ENCODE measurements at places on chromosomes 16 and 17.
A peak's percentile ranks its signal among the peaks of the same experiment; 100 is the strongest.

DNA sequence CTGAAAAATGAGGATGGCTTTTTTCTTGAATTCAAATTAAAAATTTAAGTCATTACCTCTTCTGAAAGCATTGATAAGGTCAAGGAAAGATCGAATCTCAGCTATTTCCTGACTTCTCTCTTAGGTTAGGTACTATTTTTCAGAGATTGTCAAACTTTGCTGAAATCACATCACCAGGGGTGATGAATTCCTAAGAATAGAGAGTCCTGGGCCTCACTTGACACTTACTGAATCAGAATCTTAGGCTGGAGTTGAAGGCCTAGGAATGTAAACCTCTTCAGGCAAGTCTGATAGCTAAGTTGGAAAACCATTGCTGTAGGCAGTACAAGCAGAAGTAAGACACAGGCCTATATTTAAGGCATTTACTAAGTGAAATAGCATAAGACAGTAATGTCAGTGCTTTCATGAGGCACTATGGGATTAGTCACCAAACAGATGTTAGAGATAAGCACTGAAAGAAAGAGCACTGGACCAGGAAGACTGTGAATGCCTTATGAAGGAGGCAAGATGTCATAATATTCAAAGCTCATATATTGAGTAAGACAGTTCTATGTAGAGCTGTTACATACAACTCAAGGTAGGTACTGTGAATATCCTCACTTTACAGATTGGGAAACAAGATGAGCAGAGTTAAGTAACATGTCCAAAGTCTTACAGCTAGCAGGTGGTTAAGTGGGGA, 21.5 kb downstream of the DCAF7 start:
- peak; percentile 48 for DNase-seq

DNA sequence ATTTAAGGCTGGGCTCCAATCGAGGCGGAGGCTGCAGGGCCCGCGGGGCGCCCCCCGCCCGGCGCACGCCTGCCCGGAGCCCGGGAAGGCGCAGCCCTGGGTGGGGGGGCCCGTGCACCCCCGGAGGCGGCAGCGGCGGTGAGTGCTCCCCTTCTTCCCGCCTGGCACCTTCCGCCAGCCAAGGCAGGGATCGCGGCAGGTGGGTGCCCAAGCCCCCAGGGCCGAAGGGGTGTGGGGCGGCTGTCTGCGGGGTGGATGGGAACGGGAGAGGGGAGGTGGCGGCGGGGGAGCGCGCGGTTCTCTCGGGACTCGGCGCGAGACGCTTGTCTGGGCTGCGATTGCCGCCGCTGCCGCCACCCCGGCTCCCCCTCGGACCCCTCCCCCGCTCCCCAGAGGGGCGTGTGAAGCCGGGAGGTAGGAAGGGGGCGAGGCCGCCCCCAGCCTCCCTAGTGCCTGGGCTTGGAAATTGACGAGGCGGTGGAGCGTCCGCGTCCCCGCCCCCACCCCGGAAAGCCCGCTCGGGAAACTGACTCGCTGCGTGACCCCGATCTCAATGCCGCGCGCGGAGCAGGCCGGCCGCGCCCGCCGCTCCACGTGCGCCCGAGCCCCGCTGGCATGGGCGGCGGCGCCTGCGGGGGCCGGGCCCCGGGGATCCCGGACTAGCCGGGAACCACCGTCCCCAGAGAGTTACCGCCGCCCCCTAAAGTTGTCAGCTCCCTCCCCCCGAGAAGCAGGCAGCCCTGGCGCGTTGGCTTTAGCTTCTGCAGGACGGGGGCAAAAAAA, 231.5 kb downstream of the MRTFB start:
- peak; percentile 51 for DNase-seq

DNA sequence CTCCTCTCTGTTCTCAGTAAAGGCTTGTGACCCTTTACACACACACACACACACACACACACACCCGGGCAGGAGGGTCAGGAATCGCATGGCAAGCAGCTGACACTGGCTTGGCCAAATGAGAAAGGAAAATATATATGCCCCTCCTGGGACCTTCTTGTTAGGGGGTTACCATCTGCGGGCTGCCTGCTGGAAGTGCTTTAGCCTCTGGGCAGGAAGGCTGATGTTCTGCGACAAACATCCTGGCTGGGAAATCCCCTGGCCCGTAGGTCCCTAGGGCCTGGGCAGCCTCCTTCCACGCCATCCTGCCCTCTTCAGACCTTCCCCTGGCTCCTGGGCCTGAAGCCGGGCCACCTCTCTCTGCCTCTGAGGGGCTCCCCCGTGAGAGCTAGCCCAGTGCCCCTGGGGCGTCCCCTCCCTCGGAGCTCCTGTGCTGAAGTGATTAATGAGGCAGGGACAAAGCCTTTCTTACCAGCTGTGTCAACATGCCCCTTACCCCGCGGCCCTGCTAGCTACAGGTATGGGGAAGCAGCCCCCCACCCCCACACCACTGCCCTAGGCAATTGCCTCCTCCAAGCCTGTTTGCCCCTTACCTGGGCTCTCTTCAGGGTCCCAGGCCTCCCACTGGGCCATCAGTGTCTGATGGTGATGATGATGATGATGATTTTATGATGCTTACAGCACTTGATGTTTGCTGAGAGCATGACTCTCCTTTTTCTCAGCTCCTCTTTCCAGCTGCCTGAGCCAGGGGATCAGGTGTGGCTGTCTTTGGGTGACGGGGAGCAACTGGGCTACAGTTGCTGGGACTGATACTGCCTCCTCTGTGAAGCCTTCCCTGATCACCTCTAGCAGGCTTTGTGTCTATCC, 32.8 kb upstream of the ETV4 start:
- no peak for DNase-seq

DNA sequence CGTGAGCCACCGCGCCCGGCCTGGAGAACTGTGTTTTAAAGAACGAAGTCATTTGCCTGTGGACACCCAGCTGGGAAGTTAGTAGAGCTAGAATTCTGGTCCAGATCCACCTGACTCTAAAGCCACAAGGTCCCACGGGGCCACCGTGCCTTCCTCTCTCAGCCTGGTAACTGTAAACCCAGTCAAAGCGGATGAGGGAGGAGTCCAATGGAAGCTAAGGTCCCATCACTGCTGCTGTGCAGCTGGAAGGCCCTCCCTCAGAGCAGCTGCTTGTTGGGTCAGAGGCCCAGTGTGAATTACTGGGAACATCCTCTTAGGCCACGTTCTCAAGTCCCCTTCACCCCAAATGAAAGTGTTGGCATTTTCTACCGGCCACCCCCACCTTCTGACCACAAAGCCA, 48.8 kb upstream of the CACNG5 start:
- no peak for DNase-seq

- no peak for DNase-seq
Observed at GRCh38 chr17:56173958-56174835, 20.9 kb downstream of the ANKFN1 start.

DNA sequence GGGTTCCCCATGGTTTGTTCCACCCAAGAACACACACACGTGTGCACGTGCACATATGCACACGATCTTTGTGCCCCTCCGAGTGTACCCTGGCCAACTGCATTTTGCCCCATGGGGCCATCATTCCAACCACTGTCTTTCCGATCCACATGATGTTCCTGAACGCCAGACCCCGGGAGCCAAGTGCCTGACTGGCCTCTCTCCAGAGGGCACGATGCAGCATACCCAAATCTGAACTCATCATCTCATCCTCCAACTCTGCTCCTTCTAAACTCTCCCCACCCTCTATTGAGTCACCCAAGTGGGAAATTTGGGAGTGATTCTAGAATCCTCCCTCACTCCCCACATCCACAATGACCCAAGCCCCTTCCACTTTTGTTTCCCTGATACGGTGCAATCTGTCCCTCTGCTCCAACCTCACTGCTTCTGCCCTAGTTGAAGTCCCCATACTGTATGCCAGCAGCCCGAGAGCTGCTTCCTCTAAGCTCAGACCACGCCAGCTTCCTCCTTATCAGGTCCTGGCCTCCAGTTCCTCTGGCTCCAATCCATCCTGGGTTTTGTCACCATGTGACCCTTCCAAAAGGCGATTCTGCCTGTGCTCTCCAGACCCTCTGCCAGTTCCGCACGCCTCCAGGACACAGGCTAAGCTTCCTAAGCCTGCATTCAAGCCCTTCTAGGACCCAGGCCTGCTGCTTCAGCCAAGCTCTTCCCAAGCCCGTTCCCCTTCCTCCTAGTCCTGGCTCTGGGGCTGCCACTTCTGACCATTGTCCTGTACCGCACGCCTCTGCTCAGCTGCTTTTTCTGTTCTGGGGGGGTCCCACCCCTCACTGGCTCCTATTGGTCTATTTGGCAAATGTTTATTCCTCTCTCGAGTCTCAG, 10.1 kb upstream of the TMEM208 start:
- no peak for DNase-seq

DNA sequence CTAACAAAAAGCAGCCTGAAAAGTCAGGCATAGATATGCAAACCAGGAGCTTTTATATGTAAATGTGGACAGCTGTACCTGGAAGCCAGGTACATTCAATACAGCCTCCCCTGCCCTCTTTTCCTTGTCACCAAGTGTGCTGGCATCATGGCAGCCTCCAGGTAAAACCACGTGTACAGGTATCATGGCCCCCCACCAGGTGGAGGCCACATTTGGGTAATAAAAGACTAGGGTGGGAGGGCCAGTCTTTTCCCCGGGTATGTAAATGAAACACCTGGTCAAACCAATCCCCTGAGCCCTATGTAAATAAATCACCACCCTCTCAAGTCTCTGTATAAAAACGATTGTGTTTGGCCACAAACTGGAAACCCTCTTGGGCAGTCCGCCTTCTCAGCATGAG, 226.4 kb upstream of the GOT2 start:
- DNase-seq = no peak

- DNase-seq = no peak
Observed at GRCh38 chr17:80621335-80621996, 76.8 kb downstream of the RPTOR start.
